Right atrium auricular region (tissue), 2 donors: ENCODE measurements at places on chromosomes 6 and 20.
A peak's percentile ranks its signal among the peaks of the same experiment; 100 is the strongest.

DNA sequence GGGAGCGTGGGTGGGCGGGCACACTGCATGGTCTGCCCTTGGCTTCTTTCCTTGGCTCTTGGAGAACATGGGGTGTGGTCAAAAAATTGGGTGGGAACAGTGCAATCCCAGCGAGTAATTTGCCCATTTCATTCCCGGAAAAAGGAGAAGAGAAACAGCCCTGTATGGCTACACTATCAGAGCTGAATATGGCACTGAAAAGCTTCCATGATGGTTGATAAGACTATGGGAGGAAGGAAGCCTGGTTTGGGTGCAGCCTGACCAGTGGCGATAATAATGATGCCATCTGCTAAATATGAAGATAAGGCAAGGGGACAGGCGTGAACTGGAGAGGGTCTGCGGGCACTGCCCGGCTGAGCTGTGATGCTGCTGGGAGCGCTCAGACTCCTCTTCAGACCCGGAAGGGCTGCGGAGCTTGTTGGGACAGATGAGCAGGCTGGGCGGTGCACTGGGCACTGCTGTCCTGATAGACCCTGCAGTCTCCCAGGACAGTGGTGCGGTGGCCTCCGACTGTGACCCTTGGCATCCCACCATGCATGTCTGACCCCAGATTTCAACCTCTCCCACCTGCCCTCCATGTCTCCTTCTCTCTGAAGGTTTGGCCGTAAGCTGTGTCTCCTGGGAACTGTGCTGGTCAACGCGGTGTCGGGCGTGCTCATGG, 10.2 kb downstream of the SLC22A1 start:
- no peaks in the 10 kb centered on the region for H3K4me1 ChIP-seq
- no peaks in the 10 kb centered on the region for H3K27me3 ChIP-seq
- no peak for DNase-seq
- H3K27ac ChIP-seq = no peak overlapping the region

- no peak for DNase-seq
- H3K27ac ChIP-seq = no peak overlapping the region
- H3K36me3 ChIP-seq = no peaks in the 10 kb centered on the region
- H3K27me3 ChIP-seq = no peaks in the 10 kb centered on the region
- H3K4me3 ChIP-seq = no peak overlapping the region
These were observed 36.8 kb upstream of the L3MBTL3 start for GRCh38 chr6:129981598-129981997.

DNA sequence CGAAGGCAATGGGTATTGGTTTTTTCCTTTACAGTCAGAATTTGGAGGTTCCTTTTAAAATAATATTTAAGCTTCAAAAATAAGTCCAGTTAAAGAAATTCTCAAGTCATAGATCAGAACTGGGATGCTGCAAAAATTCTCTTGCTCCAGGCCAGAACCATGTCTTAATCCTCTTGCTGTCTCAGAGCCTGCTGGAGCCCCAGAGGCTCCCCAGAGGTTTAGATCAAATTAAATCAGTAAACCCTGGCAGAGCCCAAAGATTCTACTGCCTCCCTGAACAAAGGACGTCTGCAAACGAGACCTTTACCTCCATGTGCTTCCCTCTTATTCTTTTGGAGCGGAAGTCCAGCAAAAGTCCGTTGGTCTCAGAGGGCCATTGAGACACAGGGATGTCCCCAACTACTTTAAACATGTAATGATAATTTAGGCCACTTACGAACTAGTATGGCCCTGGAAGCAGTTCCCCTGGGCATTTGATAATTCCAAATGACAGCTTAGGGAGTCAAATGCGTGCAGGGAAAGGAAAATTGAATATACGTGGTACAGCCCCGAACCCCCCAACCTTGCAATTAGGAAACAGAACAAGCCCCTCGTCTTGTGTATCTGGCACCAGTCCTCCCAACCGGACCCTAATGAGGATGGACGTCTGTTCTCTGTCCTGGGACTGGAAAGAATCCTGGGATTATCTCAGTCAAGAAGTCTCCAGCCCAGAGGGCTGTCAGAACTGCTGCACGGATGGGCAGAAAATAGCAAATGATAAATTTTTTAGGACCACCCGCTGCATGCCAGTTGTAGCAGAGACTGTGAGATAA, 31.5 kb downstream of the SULF2 start:
- H3K27ac ChIP-seq = no peak overlapping the region
- peaks cover 10% of the 10 kb centered on the region for H3K4me1 ChIP-seq
- no peaks in the 10 kb centered on the region for H3K27me3 ChIP-seq

GRCh38 chr6:147986846-147987245, 355.8 kb upstream of the SASH1 start:
- H3K27me3 ChIP-seq = no peaks in the 10 kb centered on the region
- no peaks in the 10 kb centered on the region for H3K36me3 ChIP-seq
- no peak overlapping the region for H3K27ac ChIP-seq
- DNase-seq = no peak

DNA sequence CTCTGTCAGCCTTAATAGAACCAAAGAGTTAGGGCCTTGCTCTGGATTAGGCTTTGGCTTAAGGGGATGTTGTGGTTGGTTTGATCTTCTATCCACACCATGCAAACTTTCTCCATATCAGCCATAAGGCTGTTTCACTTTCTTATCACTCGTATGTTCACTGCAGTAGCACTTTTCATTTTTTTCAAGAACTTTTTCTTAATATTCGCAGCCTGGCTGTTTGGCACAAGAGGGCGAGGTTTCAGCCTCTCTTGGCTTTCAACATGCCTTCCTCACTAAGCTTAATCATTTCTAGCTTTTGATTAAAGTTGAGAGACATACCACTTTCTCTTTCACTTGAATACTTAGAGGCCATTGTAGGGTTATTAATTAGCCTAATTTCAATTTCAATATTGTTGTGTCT, 193.1 kb downstream of the NRN1 start:
- H3K4me3 ChIP-seq = no peak overlapping the region
- H3K36me3 ChIP-seq = no peaks in the 10 kb centered on the region
- H3K27ac ChIP-seq = no peak overlapping the region
- no peak for DNase-seq
- no peaks in the 10 kb centered on the region for H3K27me3 ChIP-seq

DNA sequence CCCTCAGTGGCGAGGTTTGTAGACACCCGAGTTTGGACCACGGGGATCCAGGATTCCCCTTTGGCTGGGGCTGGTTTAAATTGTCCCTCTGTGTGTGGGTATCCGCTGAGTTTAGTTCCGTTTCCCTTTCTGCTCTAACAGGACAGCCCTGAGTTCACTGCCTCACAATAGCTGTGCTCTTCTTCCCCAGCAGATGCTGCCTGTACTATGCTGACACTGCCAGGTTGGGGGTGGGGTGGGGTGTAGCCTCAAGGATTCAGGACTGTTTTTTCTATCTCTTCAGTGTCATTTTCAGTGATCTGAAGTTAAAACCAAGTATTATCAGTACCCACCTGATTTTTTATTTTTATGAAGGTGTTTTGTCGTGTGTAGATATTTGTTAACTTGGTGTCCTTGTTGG, 655.0 kb downstream of the COL12A1 start:
- no peaks in the 10 kb centered on the region for H3K27me3 ChIP-seq
- no peak overlapping the region for H3K4me3 ChIP-seq
- no peak overlapping the region for H3K27ac ChIP-seq
- H3K4me1 ChIP-seq = no peaks in the 10 kb centered on the region
- DNase-seq = no peak

DNA sequence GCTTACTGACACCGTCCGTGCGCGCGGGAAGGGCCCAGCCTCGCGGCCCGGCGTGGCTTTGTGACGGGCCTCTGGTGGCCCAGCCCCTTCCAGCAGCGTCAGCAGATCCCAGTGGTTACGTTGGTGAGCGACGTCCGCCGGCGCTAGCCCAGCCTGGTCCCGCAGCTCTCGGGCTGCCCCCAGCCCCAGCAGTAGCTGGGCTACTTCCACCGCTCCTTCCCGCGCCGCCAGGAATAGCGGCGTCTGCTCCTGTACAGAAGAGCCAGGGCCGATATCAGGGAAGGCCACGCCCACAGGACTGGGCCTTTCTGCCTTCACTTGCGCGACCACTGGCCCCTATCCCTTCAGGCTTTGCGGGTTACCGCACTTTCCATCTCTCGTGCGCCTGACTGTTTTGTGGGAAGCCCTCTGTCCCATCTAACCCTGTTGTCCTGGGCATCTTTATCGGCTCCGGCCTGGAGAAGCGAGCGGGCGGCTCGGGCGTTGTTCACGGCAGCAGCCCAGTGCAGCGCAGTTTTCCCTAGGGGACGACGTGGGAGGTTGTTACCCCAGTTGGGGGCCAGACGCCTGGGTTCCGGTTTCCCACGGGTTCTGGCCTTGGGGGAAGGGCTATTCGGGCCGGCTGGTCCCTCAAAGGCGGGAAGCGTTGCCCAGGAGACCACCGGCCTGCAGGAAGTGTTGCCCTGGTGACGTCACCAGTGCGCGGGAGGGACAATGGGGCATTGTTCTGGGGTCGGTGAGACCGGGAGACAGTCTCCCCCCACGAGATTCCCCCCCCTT, 3.6 kb upstream of the GPSM3 start:
- peak; percentile 96 for DNase-seq
- H3K27me3 ChIP-seq = no peaks in the 10 kb centered on the region
- peaks cover 46% of the 10 kb centered on the region for H3K4me1 ChIP-seq
- no peaks in the 10 kb centered on the region for H3K36me3 ChIP-seq
- H3K27ac ChIP-seq = peak overlapping the region; percentile 99

DNA sequence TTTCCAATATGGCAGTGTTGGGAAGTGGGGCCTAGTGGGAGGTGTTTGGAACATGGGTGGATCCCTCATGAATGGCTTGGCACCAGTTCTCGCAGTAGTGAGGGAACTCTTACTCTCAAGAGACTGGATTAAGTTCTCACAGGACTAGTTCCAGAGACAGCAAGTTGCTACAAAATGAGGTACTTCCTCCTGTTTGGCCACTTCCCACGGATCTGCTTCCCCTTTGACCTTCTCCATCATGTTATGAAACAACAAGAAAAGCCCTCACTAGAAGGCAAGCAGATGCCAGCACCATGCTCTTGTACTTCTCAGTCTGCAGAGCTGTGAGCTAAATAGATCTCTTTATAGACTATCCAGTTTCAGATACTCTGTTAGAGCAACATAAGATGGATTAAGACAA, 3.1 kb downstream of the RSPH3 start:
- DNase-seq = no peak
- H3K36me3 ChIP-seq = no peaks in the 10 kb centered on the region
- H3K27ac ChIP-seq = no peak overlapping the region
- no peaks in the 10 kb centered on the region for H3K4me1 ChIP-seq

- no peak overlapping the region for H3K4me3 ChIP-seq
- no peak for DNase-seq
- no peaks in the 10 kb centered on the region for H3K27me3 ChIP-seq
- no peaks in the 10 kb centered on the region for H3K4me1 ChIP-seq
- no peak overlapping the region for H3K27ac ChIP-seq
These were observed 80.1 kb downstream of the ADGRG6 start for GRCh38 chr6:142381845-142382378.

DNA sequence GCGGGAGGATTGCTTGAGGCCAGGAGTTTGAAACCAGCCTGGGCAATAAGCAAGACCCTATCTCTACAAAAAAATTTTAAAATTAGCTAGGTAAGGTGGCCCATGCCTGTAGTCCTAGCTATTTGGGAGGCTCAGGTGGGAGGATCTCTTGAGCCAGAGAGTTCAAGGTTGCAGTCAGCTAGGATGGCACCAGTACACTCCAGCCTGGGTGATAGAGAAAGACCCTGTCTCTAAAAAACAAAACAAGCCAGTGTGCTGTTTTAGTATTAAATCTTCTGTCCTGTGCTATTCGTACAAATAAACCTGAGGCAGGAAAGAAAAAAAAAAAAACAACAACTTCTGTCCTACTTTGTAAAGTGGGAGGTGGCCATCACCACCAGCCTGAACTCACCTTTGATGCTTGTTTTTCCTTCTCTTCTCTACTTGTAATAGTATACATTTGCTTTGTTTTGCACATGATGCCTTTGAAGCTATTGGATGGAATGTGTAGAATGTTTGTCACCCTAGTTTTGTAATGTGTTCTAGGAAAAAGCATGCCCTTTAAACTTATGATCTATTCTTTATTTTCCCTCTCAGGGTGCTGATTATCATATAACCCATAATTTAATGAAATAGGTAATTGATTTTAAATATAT, 102.5 kb downstream of the CRYBG1 start:
- DNase-seq = no peak
- no peaks in the 10 kb centered on the region for H3K4me1 ChIP-seq
- H3K36me3 ChIP-seq = no peaks in the 10 kb centered on the region
- H3K27ac ChIP-seq = no peak overlapping the region
- no peaks in the 10 kb centered on the region for H3K27me3 ChIP-seq
- no peak overlapping the region for H3K4me3 ChIP-seq

DNA sequence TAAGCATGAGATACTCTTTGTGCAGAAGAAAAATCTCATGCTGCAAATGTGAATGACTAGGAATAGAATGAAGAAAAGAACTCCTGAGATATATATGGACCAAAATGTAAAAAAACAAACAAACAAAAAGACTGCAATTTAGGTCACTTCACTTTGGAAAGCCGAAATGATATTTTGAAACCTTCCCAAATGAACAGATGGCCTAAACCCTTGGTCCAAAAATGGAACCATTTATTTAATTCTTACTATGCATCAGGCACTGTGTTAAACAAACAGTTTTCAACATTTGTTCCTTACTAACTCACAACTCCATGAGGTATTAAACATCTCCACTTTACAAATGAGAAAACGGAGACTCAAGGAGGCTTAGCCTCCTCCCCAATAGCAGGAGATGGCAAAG, 107.5 kb downstream of the VIP start:
- no peak overlapping the region for H3K4me3 ChIP-seq
- H3K36me3 ChIP-seq = no peaks in the 10 kb centered on the region
- no peaks in the 10 kb centered on the region for H3K27me3 ChIP-seq
- no peaks in the 10 kb centered on the region for H3K4me1 ChIP-seq
- no peak for DNase-seq
- H3K27ac ChIP-seq = no peak overlapping the region

- H3K27ac ChIP-seq = no peak overlapping the region
- DNase-seq = no peak
- no peaks in the 10 kb centered on the region for H3K36me3 ChIP-seq
- H3K4me3 ChIP-seq = no peak overlapping the region
- H3K27me3 ChIP-seq = no peaks in the 10 kb centered on the region
These were observed 875.6 kb downstream of the QKI start for GRCh38 chr6:164290101-164290500.

DNA sequence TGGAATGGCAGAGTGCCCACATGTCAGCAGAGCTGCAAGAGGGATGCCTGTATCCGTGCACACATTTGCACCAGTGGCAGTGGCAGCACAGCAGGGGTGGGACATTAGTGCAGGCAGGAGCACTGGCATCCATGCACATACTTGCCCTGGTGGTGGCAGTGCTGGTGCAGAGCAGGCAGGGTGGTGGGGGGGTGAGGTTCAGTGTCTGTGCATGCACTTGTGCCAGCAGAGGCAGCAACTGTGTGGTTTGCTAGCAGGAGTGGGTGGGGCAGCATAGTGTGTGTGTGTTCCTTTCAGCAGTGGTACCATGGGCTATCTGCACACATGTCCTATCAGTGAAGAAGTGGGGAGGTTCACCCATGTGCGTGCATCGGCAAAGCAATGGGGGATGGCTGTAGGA, 151.6 kb downstream of the EPM2A start:
- no peak for DNase-seq
- no peaks in the 10 kb centered on the region for H3K36me3 ChIP-seq
- H3K27me3 ChIP-seq = no peaks in the 10 kb centered on the region

DNA sequence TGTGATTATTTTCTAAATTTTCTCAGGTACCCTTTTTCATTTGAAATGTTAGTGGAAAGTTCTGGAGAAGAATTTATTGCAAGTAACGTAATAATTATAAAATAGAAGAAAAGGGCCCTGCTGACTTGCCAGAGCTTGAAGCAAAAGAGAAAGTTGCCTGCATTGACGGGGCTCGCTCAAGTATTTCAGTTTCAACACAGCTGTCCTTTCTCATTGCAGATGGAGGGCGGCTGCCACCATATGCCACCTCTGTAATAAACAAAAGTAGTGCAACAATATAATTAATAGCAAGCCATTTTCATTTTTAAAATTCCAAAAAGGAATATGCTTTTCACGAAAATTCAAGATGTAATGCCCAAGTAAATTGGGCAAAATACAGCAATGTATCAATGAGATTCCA, 246.2 kb downstream of the PACRG start:
- H3K36me3 ChIP-seq = no peaks in the 10 kb centered on the region
- no peak overlapping the region for H3K4me3 ChIP-seq
